ENCODE measurements at places on chromosomes 2 and 18. TPM values are rescaled to one million over a fixed set of nuclear protein-coding genes. Genes with fewer than 3 reads are reported as not detected.

The RSAD2 gene
- 8.9 TPM for total RNA-seq

The CDH20 gene
- total RNA-seq = not detected

The IL18RAP gene
- 1.9 TPM for total RNA-seq

DNA sequence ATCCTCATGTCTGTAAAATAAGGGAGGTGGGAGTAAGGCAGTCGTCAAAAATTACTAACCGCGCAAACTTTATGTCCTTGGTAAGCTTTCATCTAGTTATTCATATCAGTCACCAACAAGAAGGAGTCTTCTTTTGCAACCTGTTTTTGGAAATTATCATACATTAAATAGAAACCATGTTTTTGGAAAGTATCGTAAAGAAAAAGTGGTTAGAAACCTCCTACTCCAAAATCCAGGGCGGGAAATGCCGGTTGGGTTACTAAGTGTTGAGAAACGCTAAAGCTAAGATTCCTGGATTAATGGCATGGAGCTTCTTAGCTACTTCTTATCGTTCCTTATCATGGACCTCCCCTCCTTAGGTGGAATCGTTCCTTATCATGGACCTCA, 778 bp downstream of the BBS5 start:
- H3K4me3 ChIP-seq = peak overlapping the region; percentile 33
- no peak for DNase-seq
- no peaks in the 10 kb centered on the region for H3K27me3 ChIP-seq
- no peaks in the 10 kb centered on the region for H3K36me3 ChIP-seq

GRCh38 chr18:23682045-23682444, 7.2 kb upstream of the LAMA3 start:
- no peak overlapping the region for H3K4me3 ChIP-seq
- no peaks in the 10 kb centered on the region for H3K36me3 ChIP-seq
- no peak for DNase-seq
- no peaks in the 10 kb centered on the region for H3K4me1 ChIP-seq
- no peak overlapping the region for H3K27ac ChIP-seq

GRCh38 chr2:229714080-229714735, at the start of gene DNER:
DNER (minus strand) TSS chr2:229714555; CDS start chr2:229714423, 132 bp downstream.
- peak within 1 kb of the TSS; percentile 27 for H3K4me3 ChIP-seq
- H3K27ac ChIP-seq = no peak within 1 kb of the TSS
- no peaks in the 10 kb centered on the region for H3K4me1 ChIP-seq

DNA sequence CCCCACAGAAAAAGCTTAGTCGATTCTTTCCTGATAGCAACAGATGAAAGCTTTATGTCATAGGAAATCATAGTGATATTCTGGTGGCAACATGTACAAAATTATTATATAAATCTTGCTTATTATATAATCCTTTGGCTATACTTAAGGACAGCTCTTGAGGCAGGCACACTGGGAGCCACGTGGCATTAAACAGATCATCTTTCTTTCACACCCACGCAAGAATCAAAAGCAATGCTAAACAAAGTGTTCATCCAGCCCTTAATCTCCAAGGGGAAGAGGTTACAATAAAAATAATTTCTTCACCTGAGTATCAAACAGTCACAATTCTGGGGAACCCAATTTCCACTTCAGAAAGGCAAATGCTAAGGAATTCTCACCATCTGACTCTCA, 57.8 kb downstream of the CYB5A start:
- DNase-seq = no peak
- no peaks in the 10 kb centered on the region for H3K36me3 ChIP-seq
- H3K4me1 ChIP-seq = no peaks in the 10 kb centered on the region
- H3K27me3 ChIP-seq = no peaks in the 10 kb centered on the region

- H3K36me3 ChIP-seq = no peaks in the 10 kb centered on the region
- DNase-seq = no peak
- H3K27me3 ChIP-seq = no peaks in the 10 kb centered on the region
- no peak overlapping the region for H3K27ac ChIP-seq
These were observed 234.6 kb downstream of the HAUS1 start for GRCh38 chr18:46338766-46339165.

- no peaks in the 10 kb centered on the region for H3K4me1 ChIP-seq
- no peaks in the 10 kb centered on the region for H3K27me3 ChIP-seq
- H3K27ac ChIP-seq = no peak overlapping the region
These were observed 77.4 kb downstream of the RTP5 start for GRCh38 chr2:241947004-241947350.
